Dorsolateral prefrontal cortex (tissue), 122 donors: ENCODE measurements at places on chromosomes 4 and X.

DNA sequence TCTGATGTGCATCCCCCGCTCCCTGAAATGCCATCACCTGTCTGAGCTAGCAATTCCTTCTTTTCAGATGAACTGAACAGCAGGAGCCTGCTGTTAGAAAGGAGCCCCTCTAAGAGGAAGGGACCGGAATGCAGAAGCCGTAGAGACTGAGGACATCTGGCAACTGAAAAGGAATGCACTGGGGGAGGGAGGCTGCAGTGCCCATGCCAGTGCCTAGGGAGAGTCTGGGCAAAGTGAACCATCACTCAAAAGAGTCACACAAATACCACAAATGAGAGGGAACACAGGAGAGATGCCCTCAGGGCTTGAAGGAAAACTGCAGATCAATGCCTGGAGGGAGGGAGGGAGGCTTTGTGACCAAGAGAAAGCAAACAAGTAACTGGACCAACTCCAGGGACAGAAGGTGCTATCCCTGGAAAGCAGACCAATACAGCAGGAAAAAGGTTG is 93.9 kb upstream of the CBR4 start:
- no peak for DNase-seq

GRCh38 chr4:55440786-55441185 is 45.0 kb downstream of the TMEM165 start:
- DNase-seq = no peak

GRCh38 chr4:165965503-165965902 is 92.5 kb downstream of the TLL1 start:
- DNase-seq = no peak

GRCh38 chrX:125203737-125204578 is 115.7 kb upstream of the TEX13C start:
- DNase-seq = no peak

GRCh38 chr4:180799798-180800197 is 1443.4 kb upstream of the TENM3 start:
- DNase-seq = no peak

DNA sequence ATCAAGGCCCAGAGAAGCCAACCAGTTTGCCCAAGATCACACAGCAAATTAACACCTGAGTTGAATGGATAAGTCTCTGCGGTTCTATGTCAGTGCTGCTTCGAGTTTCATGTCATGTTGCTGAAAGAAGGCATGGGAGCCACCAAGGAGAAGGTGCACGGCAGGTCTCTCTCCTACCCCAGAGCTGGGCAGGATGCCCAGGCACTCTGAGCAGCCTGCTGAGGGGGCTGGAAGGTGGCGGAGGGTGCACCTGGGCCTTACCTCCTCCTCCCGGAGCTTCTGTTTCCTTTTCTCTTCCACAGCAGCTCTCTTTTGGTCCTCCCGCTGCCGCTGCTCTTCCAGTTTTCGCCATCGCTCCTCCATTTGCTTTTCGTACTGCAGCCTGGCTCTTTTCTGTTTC is 53.6 kb downstream of the MAP7D2 start:
- no peak for DNase-seq

DNA sequence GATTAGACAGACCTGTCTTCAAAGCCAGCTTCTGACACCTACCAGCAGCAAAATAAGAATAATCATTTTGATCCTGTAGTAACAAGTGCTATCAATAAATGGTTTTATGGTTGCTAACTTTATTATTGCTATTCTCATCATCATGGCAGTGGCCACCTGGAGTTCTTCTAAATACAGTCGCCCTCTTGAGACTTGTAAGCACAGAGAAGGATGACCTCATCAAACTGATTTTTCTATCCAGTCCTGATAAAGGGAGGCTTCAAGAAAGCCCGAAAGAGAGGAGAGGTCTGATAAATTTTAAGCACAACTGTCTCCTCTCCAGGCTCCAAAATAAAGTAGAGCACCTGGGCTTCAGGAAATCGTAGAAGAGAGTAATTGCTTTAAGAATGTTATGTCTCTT is 286.4 kb downstream of the USP46 start:
- no peak for DNase-seq

- no peak for DNase-seq
Observed at GRCh38 chrX:40122487-40122886, 24.7 kb upstream of the BCOR start.

GRCh38 chr4:105623099-105623498 is 70.7 kb downstream of the ARHGEF38 start:
- no peak for DNase-seq

DNA sequence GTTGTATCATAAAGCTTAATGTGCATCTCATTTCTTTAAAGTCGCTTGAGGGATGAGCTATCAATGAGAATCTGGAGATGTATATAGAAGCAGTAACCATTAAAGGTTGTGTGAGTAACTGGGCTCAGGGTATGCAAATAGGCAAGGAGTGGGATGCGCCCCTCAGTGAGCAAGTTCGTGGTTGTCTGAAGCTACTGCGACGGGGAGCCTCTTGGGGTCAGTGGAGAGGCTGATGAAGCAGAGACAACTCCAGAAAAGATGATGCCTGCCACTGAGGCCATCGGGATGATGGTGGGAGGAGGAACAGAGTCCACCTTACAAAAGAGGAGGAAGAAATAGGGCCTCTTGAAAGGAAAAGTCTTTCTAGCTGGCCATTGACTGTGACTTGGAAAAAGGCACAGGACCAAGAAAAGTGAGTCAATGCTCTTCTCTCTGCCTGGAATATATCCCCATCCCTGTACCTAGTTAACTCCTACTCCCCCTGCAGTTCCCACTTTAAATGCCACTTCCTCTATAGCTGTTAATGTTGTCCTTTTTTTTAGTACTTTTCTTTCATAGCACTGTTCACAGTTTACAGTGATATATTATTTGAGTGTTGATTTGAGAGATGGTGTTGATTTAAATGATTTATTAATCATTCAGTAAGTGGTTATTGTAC is 51.4 kb upstream of the LSM6 start:
- DNase-seq = no peak

- DNase-seq = no peak
Observed at GRCh38 chr4:145694929-145695328, 15.0 kb downstream of the C4orf51 start.

DNA sequence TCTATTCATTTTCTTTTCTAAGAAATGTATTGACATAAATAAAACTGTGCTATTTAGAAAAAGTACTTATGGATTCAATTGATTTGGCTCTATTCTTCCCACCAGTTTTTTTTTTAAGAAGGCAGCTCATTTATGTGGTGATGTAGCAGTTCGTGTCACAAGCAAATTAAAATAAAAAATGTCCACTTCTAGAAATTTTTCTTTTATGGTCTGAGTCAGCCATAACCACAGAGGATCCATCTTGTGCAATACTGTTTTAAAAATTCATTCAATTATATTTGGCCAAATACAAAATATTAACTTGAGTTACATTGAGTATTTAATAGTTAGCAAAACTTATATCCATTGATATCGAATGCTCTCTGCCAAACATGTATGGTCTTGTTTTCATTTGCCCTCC is 207.9 kb upstream of the FAT1 start:
- no peak for DNase-seq

DNA sequence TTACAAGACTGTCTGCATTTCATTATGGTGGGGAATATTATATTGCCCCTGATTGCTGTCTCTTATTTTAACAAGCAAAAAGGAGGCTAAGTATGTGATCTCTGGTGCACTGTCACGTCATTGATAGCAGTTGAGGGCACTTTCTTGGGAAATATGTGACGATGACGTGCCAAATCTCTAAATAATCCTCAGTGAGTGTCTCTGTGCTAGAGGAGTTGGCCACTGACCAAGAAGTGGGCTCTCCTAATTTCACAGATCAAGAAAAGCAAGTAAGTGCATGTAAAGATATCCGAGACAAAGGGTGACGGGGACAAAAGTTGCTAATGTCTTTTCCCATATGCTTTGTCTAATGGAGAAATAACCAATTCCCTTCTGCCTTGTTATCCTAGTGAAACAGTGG is 487.4 kb upstream of the TENM3 start:
- no peak for DNase-seq

DNA sequence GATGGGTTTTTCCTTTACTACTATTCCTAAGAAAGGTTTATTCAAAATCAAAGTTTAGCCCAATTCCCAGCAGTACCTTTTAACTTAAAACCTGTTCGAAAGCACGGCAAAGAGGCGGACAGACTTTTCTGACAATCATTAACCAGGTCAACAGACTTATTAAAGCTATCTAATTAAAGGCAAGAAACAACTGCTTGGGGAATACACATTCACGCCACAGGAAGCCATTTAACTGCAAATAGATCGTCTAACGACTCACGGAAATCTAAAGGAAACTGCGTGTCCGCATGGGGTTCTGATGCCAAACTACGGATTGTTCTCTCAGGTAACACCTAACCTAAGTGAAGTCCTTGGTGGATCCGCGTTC is 663 bp upstream of the USP53 start:
- no peak for DNase-seq

- no peak for DNase-seq
Observed at GRCh38 chrX:133913009-133913408, 72.4 kb downstream of the GPC3 start.

DNA sequence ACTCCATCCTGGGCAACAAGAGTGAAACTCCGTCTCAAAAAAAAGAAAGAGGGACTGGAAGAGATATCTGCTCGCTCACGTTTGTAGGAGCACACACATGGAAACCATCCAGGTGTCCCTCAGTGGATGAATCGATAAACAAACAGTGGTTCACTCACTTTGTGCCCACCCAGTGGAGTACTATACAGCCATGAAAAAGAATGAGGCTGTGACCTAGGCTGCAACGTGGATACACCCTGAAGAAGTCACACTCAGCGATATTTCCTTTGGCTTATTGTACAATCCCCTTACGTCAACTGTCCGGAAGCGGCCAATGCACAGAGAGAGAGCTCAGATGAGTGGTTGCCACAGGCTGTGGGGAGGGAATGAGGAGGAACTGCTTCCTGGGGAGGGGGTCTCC is 82.3 kb upstream of the PPP2R3B start:
- DNase-seq = no peak

DNA sequence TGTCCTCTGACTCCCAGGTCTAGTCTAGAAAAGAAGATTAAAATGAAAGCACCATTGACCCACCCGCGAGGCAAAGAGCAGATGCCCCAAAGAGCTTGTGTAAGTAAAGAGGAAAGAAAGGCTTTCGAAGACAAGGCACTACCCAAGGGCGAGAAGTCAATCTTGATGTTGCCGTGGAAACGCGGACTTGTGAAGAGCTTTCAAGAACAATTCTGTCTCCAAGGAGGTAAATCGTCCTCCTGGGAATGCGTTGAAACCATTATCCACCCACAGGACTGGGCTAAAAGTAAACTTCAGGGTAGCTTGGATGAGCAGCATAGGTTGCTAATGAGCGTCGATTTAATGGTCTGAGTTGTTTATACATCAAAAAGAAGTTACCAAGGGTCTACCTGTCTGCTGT is 189.3 kb downstream of the DHRSX start:
- no peak for DNase-seq

- DNase-seq = no peak
Observed at GRCh38 chrX:52821079-52821760, 10.1 kb downstream of the XAGE5 start.
